NCI-H748 treated with DMSO at 0.1 percent for 48 hours (cell line): ENCODE measurements at places on chromosomes 4 and X.

GRCh38 chr4:8227771-8228318 is 28.8 kb downstream of the SH3TC1 start:
- DNase-seq = no peak

- DNase-seq = no peak
Observed at GRCh38 chr4:110008540-110008939, 95.9 kb downstream of the EGF start.

- peak; percentile 19 for DNase-seq
Observed at GRCh38 chr4:173371292-173372192, 788 bp downstream of the SAP30 start.

DNA sequence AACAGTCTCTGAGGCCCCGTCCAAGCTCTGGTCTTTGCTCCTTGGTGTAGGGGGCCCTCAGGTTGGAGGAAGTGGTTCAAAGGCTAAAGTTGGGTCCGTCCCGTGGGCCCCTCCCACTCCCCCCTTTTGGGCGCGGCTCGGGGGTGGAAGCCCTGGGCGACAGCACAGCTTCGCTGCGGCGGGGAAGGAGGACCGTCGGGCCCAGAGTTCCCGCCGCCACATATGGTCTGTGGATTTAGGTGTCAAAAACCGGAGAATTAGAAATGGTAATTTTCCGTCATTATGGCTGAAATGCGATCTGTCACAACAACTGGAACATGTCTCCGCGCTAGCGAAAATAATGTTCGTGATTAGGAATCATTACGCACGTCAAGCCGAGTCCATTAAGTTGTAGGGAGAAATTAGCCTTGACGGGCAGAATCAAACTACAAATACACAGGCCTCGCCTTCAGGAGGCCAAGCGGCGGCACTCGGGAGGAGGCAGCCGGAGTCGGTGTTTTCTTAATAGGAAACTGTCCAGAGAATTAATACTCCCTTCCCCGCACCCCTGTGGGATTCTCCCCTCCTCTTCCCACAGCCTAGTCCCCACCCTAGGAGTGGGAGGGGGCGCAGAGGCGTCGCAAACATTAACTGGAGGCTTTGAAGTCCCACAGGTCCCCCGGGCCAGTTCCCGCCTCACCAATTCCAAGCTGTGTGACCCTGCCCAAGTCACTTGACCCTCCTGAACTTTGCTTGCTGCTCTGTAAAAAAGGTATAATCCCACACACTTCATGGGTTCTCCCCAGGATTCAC is 15.0 kb downstream of the NKX3-2 start:
- DNase-seq = no peak

GRCh38 chrX:72466493-72466892 is 106.2 kb downstream of the HDAC8 start:
- no peak for DNase-seq

DNA sequence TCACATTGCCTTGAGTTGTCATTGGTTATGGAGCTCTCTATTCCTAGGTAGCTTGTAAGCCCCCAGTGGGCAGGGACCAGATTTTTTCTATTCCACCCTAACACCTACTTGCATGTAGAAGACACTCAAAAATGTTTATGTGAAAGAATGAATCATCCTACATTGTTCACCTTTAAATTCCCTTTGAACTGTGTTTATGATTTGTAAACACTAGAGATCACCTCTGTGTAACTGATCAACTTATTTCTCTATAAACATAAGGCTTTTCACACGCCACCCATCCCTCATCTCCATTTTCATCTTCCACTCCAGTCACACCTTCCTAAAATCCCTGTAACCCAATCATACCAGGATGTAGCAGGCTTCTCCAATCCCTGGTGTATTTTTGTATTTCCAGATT is 142.6 kb upstream of the LEF1 start:
- DNase-seq = no peak

DNA sequence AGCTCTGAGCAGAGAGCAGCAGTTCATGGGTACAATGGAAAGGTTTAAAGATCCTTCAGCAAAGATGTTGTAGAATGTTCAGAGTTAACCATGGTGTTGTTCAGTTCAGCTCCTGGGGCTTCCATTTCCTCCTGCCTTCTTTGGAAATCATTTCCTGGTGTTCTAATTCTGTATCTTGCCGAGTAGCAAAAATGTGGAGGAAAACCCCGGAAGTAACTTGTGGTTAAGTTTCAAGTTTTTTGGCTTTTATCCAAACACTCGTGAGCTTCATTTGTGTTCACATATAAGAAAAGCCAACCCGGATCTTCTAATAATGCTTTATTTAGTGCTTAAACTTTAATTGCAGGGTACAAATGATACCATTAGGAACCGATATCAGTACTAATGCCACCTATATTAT is 33.6 kb upstream of the ARX start:
- DNase-seq = no peak

DNA sequence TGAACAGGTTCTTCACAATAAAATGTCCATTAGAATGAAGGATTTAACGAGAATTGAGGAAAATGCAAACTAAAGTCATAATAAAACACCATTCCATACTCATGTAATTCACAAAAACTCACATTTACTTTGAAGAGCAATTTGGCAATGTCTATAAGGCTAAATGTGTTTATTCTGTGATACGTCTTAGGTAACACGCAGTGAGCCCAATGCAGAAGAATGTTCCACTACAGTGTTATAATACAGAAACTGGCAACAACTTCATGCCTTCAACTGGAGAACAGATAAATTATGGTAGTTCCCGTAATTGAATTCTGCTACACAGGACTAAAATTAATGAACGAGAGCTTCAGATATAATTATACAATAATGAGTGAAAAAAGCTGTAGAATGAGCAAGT is 17.4 kb downstream of the ADH5 start:
- no peak for DNase-seq

GRCh38 chr4:54384563-54384962 is 155.5 kb downstream of the PDGFRA start:
- DNase-seq = peak; percentile 36

DNA sequence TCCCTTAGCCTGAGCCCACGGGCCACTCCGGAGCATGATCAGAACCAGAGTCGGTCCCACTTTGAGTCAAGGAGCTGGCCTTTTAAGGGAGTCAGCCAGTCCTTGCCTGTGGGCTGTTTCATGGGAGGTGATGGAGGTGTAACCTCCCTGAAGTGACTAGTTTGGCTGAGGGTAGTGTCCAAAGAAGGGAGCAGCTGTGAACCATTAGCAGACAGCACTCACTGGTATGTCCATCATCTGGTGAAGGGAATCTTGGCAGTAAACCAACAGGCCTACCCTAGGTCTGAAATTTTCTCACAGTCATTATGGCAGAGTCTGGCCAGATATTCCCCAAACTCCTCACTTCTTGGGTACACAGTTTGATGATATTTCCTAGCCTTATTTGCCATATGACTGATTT is 12.3 kb upstream of the REPS2 start:
- no peak for DNase-seq

DNA sequence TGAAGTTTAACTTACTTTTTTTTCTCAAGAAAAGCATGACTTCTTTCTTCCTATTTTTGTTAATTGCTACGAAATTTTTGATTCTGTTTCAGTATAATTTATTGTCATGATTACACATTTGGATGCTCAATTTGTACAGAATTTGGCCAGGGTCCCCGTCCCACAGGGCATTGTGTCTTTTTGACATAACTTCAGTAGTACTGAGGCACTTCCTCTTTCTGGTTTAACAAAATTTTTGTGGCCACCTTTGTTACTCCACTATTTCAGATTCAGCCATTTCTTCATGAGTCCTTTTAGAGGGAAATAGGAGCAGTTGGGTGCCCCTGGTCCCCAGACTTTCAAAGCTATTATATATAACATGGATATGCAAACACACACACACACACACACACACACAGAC is 1248.7 kb downstream of the PCDH7 start:
- no peak for DNase-seq

DNA sequence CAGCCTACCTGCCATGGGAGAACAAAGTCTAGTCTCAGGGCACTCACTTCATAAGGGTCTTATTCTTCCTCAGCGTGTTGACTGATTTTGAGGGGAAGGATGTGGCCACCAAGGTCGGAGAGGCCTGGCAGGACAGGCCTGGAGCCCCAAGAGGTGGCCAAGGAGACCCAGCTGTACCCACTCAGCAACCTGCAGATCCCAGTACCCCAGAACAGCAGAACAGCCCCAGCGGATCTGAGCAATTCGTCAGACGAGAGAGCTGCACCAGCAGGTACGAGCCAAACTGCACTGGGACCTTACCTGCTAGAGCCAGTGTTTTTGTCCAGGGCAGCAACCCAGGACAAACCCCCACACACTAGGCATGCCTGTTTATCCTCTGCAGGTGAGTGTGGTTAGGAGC is 34.3 kb downstream of the PNMA5 start:
- no peak for DNase-seq

GRCh38 chr4:15182600-15183220 is 180.4 kb downstream of the CPEB2 start:
- no peak for DNase-seq

DNA sequence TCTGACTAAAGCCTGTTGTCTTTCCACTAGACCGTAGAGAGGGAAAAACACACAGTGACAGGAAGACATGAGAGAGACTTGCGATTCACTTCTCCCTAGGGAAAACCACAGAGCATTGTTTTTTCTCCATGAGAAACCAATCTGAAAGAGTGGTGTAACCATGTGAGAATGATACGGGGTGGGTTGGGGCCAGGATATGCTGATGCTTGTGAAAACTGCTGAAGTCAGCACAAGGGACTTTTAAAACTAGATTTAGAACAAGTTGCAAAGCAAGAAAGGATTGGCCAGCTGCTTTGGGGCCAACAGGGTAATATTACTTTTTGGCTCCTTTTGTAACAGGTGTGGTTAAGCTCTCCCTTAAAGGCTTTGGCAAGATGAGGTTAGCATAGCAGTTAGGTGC is 66.1 kb downstream of the NHSL2 start:
- DNase-seq = no peak

GRCh38 chr4:61575796-61576195 is 375.7 kb downstream of the ADGRL3 start:
- DNase-seq = no peak

GRCh38 chrX:45424326-45424725 is 223.7 kb upstream of the DIPK2B start:
- DNase-seq = no peak

- no peak for DNase-seq
Observed at GRCh38 chr4:110268352-110268751, 69.9 kb upstream of the ELOVL6 start.

GRCh38 chr4:99205153-99205979 is 13.7 kb downstream of the ADH6 start:
- DNase-seq = no peak

GRCh38 chrX:39788521-39788920 is 309.2 kb downstream of the BCOR start:
- DNase-seq = no peak

DNA sequence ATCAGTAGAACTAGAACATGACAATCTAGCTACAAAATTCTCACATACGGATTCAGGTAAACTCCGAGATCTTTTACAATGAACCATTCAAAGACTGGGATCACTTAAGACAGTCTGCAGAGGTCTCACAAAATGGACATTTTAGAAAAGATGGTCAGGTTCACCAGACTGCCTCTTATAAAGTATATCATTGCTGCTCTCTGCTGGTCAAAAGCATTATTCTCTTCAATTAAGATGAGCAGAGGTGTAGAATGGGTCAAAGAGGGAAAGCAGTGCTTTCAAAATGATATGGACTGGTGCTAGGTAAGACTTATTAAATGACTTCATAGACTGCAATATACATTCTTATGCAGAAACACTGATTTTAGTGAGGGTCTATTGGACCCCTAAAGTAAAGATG is 434.7 kb downstream of the PACRGL start:
- DNase-seq = no peak

DNA sequence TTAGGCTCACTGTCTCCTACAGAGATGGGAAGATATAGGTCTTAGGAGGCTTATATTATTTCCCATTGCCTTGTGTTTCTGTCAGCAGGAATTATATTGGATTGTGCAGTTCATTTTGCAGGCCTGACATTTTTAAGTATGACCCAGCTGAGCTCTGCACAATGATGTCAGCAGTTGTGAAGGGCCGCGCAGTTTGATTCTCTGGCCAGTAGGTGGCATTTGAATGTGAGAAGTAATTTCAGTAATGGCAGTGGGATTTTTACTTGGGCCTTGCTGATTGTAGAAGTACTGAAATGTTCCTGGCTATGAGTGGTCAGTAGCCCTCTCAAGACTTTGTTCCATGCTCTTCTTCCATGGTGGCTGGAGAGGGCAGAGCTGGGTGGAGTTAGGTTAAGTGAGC is 247.2 kb upstream of the MTMR8 start:
- DNase-seq = no peak

- no peak for DNase-seq
Observed at GRCh38 chr4:105225500-105225899, 78.8 kb downstream of the TET2 start.

- no peak for DNase-seq
Observed at GRCh38 chr4:76292730-76293129, 13.8 kb upstream of the STBD1 start.

DNA sequence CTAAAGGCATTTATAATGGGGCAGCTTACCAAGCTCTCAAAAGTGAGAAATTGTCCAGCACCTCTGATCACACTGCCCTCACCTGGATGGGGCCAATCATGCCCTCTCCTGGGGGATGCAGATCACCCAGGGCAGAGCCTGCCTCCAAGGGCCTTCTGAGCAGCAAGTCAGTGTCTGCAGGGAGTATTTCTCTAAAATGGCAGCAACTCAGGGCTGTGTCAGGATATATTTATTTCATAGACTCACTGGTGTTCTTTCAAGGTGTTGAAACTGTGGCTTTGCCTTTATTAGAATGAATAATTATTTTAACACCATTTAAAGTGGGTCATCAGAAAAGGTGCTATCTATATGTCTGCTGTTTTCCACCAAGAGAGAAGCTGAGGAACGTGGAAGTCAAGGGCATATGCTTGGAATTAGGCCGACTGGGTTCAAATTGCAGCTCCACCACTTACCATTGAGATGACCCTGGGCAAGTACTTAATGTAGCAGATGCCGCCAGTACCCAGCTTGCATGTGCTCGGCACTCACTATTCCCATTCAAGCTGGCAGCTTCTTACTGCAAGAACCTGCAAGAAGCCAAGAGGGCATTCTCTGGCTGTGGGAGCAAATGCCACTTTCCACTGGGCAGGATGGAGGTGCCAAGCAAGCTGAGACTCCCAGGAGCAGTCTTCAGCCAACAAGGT is 590.0 kb downstream of the BCOR start:
- no peak for DNase-seq

DNA sequence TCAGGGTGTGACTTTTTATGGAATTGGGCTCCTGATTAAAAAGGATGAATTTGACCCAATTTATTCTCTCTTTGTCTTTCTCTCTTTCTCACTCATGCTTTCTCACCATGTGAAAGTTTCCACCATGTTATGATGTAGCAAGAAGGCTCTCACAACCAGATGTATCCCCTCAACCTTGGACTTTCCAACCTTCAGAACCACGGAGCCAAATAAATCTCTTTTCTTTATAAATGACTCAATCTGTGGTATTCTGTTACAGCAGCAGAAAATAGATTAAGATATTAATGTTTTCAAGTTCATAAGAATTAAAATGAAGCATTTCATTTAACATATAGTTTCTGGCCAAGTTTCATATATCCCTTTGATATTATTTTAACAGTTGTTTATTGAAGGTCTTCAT is 698.5 kb downstream of the TRAM1L1 start:
- DNase-seq = no peak

- no peak for DNase-seq
Observed at GRCh38 chr4:155539746-155540145, 126.9 kb upstream of the GUCY1A1 start.

GRCh38 chrX:44071847-44072551 is 98.8 kb upstream of the NDP start:
- no peak for DNase-seq

GRCh38 chr4:2408401-2408958 is 10.0 kb downstream of the ZFYVE28 start:
- DNase-seq = no peak
